ENCODE measurements at places on chromosomes 4 and X.

GRCh38 chrX:154761977-154762536, 607 bp upstream of the DKC1 start:
- DNase-seq, result no peak

DNA sequence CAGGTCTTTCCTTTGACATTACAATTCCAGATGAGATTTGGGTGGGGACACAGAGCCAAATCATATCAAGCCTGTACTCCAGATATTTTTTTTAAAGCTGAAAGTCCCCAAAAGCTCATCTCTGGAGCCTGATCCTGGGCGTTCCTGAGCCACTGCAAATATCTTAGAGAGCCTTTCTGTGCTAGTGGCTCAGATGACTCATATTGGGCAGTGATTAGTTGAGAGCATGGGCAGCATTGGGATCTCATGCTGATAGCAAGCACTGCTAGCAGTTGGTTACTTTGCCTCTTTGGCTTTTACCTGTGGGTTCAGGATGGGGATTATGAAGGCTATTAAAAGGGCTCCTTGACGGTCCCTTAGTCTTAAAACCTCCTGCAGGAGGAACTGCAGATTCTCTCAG, 51.4 kb upstream of the SCRG1 start:
- DNase-seq, result no peak

DNA sequence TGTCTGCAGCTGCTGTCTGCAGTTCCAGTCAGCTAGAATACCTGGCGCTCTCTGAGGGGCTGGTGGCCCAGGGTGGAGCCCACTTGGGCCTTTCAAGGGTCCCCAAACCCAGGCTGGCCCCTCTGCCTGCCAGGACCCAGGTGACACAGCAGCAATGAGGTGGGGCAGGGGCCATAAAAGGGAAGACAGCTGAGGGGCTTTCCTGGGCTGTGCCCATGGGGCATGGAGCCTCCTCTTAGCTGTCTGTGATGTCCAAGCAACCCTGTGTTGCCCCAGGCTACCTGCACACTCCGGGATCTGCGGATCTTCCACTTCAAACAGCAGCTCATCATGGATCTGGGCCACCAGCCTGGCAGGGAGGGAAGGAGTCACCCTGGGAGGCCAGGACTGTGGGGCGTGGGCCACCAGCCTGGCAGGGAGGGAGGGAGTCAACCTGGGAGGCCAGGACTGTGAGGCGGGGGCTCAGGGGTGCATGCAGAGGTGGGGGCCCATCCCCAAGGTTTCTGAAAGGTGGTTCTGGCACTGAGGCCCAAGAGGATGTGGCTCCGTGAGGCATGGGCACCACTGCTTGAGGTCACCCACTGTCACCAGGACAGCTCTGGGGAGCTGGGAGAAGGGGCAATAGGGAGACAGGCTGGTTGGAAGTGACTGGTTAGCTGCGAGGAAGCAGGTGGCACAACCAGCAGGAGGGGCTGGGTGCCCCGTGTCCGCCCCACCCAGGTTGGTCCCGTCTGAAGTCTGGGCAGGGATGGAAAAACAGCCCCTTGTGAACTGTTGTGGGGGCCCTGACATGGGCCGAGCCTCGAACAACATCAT, 16.3 kb downstream of the NAT8L start:
- no peak for DNase-seq

DNA sequence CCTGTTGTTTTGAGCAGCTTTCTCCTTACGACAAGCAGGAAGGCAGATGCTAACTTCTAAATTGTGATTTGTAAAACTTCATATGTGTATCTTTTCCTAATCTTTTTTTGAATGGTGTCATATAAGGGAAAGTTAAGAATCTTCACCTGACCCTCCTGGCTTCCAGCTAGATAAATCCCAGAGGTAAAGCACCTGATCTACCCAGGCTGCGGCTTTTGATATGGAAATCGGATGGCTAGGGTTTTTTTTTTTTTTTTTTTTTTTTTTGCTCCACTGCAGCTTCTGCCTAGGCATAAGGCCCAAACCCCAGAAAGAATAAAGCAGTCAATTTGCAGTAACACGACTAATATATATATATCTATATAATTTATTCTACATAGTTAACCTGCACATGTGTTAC, 10.0 kb downstream of the MAB21L2 start:
- DNase-seq, result no peak

GRCh38 chr4:55887594-55887993, 34.1 kb downstream of the EXOC1 start:
- DNase-seq, result no peak

DNA sequence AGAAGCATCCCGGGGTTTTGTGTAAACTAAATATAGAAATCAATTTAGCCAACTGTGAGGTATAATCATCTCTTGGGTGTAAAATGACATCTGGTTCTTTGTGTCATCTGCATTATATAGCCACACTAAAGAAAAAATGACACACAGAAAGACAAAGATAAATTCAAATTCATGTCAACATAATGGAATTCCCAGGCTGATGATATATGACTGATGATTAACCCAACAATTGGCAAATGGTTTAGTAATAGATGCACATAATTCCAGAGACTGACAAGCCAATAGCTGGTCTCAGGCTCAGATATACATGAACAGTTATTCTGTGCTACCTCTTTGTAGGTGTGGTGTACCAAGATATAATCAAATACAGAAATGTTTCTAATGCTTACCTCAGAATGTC, 375.4 kb upstream of the PITX2 start:
- no peak for DNase-seq

GRCh38 chr4:47577779-47578553, 92.9 kb downstream of the ATP10D start:
- no peak for DNase-seq

GRCh38 chr4:72352711-72353110, 216.3 kb downstream of the ADAMTS3 start:
- DNase-seq, result no peak

GRCh38 chrX:49760290-49760890, 64.6 kb upstream of the PAGE1 start:
- no peak for DNase-seq

DNA sequence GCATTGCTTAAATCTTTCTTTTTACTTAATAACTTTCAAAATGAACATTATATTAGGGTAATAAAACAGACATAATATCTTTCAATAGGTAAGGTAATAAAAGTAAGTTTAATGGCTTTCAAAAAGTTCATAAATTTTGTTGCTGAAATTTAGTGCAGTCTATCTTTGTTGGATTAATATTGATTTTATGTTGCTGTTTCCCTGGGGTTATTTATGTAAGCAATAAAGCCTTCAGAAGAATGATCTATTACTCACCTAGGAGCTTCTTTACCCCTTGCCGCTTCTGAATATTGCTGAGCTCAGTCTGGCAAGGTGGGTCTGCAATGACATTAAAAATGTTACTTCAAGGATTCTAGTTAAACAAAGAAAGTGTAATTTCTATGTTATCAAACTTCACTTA, 492.6 kb downstream of the SPOCK3 start:
- DNase-seq, result no peak

DNA sequence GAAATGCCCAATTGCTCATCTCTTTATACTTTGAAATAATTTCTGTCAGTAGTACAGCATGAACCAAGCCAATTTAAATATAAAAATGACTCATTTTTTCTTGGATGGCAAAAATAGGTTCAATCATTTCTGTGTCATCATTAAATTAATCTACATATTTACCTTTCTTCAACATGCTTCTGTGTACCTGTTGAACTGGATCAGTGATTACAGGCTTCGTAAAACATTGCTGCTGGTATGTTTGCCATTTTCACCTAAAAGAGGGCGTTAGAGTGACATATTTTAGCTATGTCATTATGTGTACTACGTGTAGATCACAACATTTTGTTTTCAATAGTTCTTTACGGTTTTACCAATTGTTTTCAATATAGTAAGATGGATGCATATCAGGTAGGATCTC, 340.5 kb upstream of the MAOA start:
- DNase-seq, result no peak

DNA sequence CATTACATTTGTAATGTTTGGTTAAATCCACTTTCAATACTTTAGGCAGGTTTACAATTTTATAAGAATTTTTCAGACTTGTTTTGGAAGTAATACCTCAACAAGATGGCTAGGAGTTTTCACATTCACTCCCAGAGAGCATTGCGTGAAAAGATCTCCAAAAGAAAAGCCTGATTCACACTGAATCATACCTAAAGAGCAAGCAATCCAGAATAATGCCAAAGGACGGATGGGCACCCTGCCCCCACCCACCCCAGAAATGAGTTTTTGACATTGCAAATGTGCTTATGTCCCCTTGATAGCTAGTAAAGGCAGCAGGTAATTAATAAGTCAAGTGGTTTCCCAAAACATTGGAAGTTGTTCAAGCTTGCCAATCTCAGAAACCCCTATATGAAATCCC, 557.7 kb upstream of the TENM3 start:
- DNase-seq, result no peak

DNA sequence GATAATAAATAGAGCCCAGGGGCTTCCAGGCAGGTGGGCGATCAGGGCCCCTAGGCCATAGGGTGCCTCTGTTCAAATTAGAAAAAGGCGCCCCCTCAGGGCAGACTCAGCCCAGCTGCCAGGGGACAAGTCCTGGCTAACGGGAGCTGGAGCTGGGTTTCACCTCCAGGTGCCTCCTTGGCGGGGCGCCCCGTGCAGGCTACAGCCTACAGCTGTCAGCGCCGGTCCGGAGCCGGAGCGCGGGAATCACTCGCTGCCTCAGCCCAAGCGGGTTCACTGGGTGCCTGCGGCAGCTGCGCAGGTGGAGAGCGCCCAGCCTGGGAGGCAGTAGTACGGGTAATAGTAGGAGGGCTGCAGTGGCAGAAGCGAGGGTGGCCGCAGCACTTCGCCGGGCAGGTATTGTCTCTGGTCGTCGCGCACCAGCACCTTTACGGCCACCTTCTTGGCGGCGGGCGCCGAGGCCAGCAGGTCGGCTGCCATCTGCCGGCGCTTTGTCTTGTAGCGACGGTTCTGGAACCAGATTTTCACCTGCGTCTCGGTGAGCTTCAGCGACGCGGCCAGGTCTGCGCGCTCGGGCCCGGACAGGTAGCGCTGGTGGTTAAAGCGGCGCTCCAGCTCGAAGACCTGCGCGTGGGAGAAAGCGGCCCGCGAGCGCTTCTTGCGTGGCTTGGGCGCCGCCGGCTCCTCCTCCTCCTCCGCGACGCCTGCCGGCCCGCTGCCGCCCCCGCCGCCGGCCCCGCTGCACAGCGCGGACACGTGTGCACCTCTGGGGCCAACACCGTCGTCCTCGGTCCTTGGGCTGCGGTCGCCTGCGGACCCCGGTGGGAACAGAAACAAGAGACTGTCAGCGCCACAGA, 2.4 kb downstream of the NKX3-2 start:
- DNase-seq, result no peak

DNA sequence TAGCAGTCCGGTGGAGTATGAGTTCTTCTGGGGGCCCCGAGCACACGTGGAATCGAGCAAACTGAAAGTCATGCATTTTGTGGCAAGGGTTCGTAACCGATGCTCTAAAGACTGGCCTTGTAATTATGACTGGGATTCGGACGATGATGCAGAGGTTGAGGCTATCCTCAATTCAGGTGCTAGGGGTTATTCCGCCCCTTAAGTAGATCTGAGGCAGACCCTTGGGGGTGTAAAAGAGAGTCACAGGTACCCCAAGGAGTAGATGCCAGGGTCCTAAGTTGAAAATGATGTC, 852 bp downstream of the MAGEH1 start:
- DNase-seq, result no peak

GRCh38 chr4:52704661-52705060, 45.6 kb upstream of the USP46 start:
- no peak for DNase-seq

GRCh38 chr4:6473264-6474052, 1.0 kb upstream of the PPP2R2C start:
- no peak for DNase-seq

- DNase-seq, result no peak
These were observed at the start of gene EVC2 for GRCh38 chr4:5708449-5709206. Gene EVC2, minus strand, starts transcription at chr4:5708559. Its CDS starts 46 bp downstream, at chr4:5708513.

DNA sequence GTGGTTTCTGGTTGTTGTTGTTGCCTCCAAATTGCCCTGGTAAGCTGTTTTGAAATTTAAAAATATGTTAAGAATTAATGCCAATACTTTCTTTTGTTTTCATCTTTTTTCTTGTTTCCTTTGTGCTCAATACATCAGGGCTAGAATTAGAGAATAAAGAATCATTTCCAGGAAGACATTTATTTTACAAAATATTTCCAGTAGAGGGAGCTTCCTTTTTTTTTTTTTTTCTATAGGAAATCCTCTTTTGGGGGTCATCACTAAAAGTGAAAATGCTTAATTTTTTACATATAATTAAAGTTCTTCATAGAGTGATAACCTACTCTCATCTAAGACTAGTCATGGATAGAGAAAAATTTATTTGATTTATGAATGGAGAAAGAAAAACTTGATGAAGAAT, 2.4 kb downstream of the GLRA3 start:
- no peak for DNase-seq

- no peak for DNase-seq
These were observed 7.6 kb downstream of the MED14 start for GRCh38 chrX:40727581-40728252.

GRCh38 chr4:99690472-99690871, 32.8 kb upstream of the C4orf54 start:
- DNase-seq, result no peak

DNA sequence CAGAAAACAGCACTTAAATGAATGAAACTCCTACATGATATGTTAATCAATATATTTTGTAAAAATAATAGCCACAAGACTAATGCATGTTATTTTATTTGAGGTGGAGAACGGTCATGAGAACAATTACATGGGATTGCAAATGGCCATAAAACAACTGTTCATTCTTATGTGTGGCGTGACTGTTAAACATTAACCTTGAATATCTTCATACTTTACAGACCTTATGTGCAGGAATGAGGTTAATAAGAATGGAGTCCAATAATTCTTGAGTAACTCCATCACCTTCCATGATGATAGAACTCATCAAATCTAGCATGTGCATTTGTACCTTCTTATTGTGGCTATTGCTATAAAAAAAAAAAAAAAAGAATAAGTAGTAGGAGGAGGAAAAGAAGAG, 55.3 kb downstream of the PDS5A start:
- DNase-seq, result no peak

GRCh38 chr4:101192244-101192643, 155.1 kb downstream of the PPP3CA start:
- DNase-seq, result no peak

- no peak for DNase-seq
These were observed 103.5 kb downstream of the TECRL start for GRCh38 chr4:64305565-64306254.

DNA sequence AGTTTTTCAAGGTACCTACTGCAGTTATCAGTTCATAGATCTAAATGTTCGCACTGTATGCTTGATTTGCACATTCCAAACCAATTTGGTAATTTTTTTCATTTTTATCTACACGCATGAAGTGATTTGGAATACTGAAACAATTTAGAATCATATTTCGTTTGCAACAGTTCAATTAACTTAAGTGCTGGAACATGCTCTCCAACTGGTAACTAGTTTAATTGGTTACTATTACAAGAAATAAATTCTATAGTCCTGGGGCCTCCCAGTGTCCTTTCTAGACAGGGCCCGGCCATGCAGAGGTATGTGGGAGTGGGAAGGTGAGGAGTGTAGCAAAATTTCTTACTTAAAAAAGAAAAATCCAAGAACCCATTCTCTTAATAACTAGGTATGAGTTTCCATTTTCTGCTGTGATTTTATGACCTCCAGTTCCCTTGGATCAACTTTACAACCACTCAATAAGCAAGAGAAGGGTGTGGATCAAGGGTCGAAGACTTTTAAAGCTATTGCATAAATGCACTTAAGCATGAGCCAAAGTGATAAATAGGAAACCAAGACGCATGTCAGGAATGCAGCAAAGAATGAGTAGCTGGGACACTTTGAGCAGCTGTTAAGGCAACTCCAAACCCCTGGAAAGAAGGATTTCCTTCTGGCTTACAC, 106.9 kb downstream of the PPARGC1A start:
- no peak for DNase-seq

- DNase-seq, result no peak
These were observed 70.2 kb downstream of the TRPC5 start for GRCh38 chrX:112012360-112012759.

- DNase-seq, result no peak
These were observed 130.6 kb downstream of the SLC7A11 start for GRCh38 chr4:138111462-138112000.

Measured in activated CD8-positive, alpha-beta memory T cell treated with anti-CD3 and anti-CD28 coated beads for 1 hour (primary cell).